ENCODE measurements at places on chromosomes 5 and 9.

GRCh38 chr5:24632353-24632752 lies 12.4 kb downstream of the CDH10 start:
- DNase-seq, result no peak

GRCh38 chr9:27350382-27350976 lies 53.5 kb upstream of the EQTN start:
- no peak for DNase-seq

- no peak for DNase-seq
Observed at GRCh38 chr9:19269582-19269981, 39.1 kb downstream of the DENND4C start.

DNA sequence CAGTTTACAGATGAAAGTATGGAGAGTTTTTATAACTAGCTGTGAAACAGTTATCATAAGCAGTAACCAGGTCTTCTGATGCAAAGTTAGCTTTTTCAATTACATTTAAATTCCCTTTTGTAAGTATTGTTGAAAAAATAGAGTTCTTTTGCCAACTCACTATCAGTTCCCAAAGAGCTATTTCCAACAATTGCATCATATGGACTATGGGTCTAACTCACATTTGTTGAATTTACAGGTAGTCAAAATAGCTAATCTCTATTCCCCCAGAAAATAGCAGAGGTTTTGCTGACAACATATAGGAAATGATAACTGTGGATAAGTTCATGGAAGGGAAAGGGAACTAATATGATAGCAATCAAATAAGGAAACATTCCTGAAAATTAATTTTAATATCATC lies 1.4 kb downstream of the SPINK1 start:
- no peak for DNase-seq

DNA sequence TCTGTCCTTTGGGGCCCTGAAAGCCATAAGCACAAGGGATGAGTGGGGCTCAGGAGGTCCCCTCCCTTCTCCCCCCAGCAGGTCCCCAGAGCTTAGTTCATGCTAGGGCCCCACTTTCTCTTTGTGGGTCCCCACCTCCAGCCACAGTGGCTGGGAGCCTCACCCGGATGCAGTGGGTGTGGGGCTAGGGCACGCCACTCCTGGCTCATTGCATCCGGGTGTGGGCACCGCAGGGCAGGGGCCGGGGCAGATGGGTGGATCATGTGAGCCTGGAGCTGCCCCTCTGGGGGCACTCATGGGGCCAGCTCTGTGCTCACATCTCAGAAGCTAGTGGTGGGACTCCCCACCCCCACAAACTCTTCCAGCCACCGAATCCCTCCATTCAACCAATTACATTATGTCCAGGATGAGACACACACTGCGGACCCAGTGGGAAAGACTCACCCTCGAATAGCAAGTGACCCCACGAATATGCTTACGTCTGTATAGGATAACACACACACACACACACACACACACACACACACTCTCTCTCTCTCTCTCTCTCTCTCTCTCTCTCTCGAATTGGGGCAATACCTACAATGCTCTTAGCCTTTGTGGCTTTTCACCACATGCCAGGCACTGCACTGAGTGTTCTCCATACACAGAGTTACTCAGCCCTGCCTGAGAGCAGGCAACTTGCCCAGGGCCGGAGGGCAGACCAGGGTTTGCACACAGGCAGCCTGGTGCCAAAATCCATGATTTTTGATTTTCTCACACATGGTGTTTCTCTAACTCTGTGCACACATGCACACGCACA lies 16.8 kb upstream of the PHYKPL start:
- DNase-seq, result peak; percentile 33

DNA sequence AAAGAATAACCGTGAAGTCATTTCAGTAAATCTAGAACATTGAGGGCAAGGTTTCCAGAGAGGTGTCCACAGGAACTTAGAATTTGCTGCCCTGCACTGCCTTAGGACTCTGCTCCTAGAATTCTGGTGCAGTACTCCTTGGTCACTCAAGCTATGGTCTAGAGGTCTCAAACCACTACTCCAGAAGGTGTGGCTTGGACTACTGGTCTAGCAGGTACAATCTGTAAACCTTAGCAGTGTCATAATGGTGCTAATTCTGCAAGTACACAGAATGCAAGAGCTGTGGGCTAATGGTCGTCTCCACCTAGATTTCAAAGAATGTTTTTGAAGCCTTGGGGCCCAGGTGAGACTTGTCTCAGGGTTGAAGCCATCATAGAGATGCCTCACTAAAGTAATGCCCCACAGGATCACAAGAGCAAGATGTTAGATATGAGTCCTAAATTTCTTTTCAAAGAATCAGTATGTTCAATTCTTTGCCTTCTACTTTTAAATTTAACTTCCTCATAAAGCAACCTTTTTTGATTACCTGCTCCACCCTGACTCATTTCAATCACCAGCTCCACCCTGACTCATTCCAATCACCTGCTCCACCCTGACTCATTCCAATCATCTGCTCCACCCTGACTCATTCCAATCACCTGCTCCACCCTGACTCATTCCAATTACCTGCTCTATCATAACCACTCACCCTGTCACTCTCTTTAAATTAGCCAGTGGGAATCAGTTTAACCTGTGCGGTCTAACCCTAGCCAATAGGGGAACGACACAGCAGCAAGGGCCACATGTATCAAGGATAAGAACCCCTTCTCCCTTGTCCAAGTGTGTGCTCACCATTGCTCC lies 1111.8 kb upstream of the ACO1 start:
- DNase-seq, result no peak

- peak; percentile 70 for DNase-seq
Observed at GRCh38 chr9:113992276-113992951, 85.7 kb downstream of the AMBP start.

DNA sequence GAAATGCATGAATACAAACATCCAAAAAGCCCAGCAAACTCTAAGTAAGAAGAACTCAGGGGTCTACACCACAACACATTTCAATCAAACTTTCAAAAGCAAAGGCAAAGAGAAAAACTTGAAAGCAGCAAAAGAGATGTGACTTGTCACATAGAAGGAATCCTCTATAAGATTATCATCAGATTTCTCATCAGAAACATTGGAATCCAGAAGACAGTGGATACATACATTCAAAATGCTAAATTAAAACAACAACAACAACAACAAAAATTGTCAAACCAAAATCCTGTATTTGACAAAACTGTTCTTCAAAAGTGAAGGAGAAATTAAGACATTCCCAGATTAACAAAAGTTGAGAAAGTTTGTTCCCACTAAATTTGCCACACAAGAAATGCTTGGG lies 362.7 kb downstream of the ZNF608 start:
- no peak for DNase-seq

DNA sequence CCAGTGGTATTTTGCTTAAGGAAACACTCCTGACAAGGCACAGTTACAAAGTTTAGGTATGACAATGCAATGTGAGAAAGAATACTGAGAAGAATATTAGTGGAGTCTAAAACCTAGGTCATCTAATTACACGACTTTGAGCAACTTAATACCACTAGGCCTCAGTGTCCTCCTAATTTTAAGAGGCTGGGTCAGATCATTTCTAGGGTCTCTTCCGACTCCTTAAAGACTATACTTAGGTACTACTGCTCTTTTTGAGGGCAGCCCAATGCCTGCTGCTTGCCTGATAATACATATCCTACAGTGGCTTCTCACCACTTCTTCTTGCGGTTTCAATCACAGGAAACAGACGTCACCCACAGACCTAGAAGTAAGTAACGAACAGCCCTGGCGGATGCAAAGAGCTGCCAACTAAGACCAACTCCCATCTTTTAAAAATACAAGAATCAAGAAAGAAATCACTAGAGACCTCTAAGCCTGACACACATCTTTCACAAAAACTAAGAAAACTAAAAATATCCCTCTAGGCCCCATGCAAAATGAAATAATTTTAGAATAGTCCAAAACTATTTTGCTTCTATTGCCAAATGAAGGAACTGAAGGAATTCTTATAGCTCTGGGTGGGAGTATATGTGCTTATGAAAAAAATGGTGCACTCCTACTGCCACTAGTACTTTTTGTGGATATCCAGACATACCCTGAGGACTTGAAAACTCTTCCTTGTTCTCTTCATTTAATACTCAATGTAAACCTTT lies 13.1 kb downstream of the DIAPH1 start:
- no peak for DNase-seq

GRCh38 chr5:3599226-3600105 lies 3.8 kb downstream of the IRX1 start:
- no peak for DNase-seq

- DNase-seq, result no peak
Observed at GRCh38 chr9:120841930-120842684, 615 bp downstream of the PSMD5 start.

DNA sequence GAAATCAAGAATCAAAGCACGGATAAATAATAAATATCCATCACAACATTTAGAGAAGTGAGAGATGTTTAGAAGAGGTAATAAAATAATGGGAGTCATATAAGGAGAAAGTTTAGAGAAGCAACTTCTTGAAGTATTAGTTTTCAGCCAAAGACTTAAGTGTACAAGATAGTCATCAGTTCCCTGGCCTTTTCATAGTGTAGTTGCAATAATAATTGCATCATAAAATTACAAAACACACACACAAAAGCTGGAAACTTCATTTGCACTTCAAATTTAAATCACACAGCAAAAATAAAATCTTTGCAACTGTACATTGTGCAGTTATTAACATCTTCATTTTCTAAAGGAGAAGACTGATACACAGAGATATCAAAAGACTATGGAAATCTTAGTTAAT lies 319.1 kb upstream of the RGMB start:
- no peak for DNase-seq

DNA sequence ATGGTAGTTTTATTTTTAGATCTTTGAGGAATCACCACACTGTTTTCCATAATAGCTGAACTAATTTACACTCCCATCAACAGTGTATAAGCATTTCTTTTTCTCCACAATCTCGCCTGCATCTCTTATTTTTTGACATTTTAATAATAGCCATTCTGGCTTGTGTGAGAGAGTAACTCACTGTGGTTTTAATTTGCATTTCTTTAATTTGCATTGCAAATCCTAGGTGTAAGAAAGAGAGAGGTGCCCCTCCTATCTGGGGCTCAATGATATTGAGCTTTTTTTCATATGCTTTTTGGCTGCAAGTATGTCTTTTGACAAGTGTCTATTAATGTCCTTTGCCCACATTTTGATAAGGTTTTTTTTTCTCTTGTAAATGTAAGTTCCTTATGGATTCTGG lies 106.3 kb upstream of the SLC27A6 start:
- DNase-seq, result no peak

All from hypothalamus (tissue), 51 donors.